Activated CD4-positive, alpha-beta T cell treated with anti-CD3 and anti-CD28 coated beads, Interleukin-2, amount 50 U/mL, for 16 hours (primary cell): ENCODE measurements at places on chromosomes 6 and 20.

GRCh38 chr20:17841751-17842215 is 126.8 kb downstream of the SNX5 start:
- DNase-seq, result no peak

- no peak for DNase-seq
These were observed 14.0 kb downstream of the DEFB110 start for GRCh38 chr6:50007819-50008218.

GRCh38 chr6:139308286-139308916 is 16.6 kb upstream of the TXLNB start:
- peak; percentile 18 for DNase-seq

DNA sequence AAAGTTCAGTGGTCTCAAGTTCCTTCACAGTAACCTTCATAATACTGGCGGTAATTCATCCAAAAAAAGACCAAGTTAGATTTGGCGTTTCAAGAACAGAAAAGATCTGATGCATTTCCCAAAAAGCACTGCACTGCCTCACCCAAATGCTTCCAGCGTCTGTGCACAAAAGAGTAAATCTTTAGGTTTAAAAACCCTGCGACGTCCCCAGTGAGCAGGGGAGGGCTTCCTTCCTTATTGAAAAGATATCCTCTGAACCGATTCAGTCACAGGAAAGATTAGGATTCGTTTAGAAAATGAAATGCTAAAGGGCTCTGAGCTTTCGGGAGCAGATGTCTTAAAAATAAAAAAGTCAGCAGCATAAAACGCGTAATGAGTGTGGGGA is 654 bp downstream of the TBC1D7 start:
- DNase-seq, result peak; percentile 21

DNA sequence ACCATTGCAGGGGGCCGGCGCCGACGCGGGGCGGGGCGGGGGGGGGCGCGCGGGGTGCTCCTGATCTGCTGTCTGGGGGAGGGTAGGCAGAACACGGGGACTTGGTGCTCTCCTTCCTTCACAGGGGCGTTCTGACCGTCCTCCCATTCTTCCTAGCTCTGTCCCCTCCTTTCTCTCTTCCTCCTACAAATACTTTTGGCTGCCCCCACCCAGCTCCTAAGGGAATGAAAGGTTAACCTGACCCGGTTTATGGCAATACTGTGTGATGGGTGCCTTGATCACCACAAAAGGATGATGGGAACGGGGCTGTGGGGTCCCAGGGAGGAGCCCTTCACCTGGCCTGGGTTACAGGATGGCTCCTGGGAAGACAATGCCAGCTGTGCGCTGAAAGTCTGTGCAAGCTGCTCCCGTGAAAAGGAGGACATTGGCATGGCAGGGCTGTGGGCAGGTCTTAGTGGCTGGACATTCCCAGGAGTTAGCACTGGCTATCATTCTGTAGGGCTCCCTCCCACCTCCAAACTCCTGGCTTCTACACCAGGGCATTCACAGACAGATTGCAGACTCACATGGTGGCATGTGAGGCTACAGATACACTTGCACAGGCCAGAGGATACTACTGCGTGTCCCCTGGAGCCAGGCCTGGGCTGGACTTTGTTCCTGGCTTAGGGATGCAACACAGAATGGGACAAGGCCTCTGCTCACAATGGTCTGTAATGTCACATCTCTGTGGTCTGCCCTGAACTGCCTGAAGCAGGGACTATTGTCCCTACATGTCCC is 1.9 kb upstream of the TPD52L2 start:
- DNase-seq, result no peak

- no peak for DNase-seq
These were observed 243.9 kb upstream of the TCF21 start for GRCh38 chr6:133644892-133645619.

GRCh38 chr6:130473886-130474285 is 108.1 kb downstream of the TMEM200A start:
- peak; percentile 10 for DNase-seq

- no peak for DNase-seq
These were observed 70.2 kb upstream of the TMEM170B start for GRCh38 chr6:11467364-11467763.

DNA sequence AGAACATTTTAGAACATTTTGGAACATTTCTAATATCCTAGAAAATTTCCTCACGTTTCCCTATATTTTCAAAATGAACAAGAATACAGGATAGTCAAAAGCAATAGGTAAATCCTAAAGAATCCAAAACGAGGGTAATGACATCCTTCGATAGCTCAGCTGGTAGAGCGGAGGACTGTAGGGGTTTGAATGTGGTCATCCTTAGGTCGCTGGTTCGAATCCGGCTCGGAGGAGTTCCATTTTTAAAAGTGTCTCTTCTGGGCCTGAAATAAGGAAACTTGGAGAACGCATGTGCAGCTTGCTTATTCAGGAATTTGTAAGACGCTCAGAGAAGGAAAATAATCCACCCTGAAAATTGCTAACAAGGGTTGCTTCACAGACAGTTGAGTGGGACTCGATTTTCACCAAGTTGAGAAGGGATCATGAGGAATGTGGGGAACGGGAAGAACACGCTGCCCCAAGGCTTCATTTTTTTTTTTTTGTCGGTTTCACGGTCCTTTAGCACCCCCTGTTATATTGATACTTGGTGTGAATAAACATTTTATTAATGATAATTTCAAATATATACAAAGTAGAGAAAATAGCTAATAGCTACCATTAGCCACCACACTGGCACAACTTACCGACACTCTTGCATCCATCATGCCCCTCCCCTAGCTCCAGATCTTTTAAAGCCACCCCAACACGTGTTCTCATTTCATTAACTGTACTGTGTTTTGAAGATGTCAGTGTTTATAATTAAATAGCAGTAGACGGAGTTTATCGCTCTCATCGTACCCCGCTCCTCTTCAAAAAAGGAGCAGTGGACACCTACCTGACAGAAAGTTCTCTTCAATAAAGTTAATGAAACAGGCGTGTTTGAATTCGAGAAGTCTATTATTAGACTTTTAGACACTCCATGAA is 1.8 kb upstream of the ABT1 start:
- peak; percentile 89 for DNase-seq

- no peak for DNase-seq
These were observed 67.9 kb downstream of the ZHX3 start for GRCh38 chr20:41249411-41250281.

GRCh38 chr20:10557685-10558084 is 116.1 kb downstream of the JAG1 start:
- DNase-seq, result no peak

GRCh38 chr6:166244353-166245045 is 63.7 kb downstream of the PRR18 start:
- DNase-seq, result peak; percentile 59

DNA sequence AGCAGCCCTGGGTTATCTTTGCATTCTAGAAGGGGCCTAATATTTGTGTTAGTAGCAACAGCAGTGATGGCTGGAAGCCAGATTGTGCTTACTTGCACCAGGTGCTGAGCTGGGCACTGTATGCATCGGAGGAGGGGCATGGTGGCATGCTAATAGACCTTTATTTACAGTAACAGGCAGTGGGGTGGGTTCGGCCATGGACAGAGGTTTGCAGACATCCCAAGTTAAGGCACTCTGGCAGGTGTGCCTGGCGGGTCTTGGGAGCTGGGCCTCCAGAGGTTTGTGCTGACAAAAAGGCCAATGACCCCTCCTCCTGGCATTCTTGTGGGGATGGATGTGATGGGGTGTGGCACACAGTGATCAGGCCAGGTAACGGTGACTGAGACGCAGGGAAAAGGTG is 39.0 kb upstream of the CD93 start:
- DNase-seq, result no peak

DNA sequence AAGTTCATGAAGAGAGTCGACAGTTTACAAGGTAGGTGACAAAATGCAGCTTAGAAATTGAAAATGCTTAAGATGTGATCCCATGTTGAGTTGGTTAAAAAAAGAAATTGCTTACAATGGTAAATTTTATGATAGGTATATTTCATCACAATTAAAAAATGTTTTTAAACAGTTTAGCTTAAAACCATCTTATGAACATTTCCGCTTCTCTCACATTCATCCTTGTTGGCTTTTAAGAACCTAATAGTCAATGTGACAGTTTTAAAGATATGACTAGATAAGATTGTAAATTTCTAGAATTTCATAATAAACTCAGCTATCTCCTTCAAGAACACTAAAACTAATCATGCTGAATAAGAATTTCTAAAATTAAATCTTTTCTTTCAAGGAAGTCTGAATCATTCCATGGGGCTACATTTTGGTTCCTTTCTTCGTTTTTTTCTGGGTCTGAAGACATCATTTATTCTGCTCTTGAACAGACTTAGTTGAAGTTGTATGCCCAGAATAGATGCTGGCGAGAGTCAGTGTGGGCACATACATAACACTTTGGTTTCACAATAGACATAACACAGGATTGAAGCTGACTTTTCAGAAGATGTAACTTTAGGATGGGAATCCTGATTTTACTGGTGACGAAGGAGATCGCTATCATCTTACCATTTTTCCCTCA is 35.9 kb upstream of the LTV1 start:
- DNase-seq, result peak; percentile 21

DNA sequence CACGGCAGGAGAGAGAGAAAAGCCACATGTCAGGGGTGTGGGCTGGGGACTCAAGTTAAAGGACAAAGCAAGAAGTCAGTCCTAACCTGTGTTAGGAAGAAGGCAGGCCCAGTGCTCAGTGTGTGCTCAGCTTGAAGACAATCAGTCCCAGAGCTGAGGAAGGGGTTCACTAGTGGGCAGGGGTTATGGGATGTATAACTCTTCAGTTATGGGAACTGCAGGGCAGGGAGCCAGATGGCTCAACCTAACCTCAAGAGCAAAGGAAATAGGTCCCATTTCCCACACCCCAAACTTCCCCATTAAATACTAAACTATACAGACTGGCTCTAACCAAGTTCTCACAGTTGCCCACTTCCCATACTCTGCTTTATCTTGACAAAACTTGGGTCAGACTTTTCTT is 7.4 kb upstream of the SSTR4 start:
- DNase-seq, result no peak

DNA sequence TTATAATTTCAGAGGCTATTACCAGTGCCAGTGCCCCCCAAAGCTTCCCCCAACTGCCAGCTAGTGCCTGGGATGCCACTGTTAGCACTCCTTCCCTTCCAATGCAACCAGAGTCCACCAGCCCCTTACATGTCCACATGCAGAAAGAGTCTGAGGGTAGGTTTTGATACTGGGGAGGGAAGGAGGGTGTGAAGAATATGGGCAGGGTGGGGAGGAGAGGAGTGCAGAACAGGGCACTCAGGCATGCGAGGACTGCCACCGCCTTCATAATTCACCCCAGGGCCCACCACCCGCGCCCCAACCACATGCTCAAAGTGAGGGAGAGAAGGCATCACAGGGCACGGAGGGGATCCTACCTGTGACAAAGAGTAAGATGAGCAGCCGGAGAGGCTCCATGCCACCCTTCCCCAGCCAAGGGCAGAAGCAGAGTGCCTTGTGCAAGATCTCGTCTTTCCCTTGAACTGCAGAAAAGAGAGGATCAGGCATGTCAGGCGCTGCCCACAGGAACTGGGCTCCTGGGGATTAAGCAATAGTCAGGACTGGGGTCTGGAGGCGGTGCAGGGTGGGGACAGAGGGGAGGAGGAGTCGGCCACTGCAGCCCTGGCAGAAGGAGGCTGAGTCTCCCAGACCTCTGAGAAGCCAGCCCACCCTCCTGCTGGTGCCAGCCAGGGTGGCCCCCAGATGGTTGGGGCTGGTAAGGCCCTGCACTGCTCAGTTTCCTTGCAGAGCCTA is at the start of gene TREM2:
TREM2 (minus strand) TSS at position 430 of the 732 bp plus-strand sequence; CDS start at position 396, 34 bp downstream.
- DNase-seq, result no peak

DNA sequence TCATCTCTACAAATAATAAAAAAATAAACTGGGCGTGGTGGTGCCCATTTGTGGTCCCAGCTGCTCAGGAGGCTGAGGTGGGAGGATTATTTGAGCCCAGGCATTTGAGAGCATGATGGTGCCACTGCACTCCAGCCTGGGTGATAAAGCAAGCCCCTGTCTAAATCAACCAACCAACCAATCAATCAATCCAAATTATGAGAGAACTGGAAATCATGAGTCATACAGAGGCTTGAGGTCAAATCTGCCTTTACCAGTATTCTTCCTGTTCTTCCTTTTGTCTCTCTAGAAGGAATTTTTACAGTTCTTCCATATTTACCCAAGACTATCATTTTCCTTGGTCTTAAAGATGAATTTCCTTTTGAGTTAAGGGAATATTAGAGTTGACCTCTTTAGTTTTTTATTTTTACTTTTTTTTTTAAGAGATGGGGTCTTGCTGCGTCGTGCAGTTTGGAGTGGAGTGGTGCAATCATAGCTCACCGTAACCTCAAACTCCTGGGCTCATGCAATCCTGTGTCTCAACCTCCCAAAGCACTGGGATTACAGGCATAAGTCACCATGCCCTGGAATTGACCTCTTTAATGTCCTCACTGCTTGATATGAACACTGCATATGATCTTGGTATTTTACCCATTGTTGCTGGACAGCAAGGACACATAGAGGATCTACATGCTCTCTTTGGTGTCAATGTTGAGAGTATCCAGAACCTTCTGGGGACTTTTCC is 44.1 kb upstream of the TXNDC5 start:
- DNase-seq, result no peak

DNA sequence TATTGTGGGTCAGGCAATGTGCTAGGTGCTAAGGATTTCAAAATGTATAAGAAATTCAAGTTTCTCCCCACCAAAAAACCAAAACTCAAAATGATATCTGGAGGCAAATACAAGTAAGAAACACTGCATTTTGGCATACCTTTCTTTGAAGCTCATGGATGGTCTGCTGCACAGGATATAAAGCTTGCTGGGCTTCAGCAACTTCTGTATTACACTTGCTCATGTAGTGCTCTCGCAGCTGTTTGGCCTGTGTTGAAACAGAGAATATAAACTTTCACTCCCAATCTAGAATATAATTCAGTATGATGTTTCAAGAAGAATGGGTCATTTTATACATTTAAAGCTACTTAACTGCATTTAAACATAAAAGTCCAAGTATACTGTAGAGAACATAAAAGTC is 39.6 kb downstream of the SHPRH start:
- DNase-seq, result no peak

- DNase-seq, result no peak
These were observed 22.0 kb upstream of the MAFB start for GRCh38 chr20:40711079-40711478.

GRCh38 chr6:23681743-23682142 is 444.3 kb upstream of the NRSN1 start:
- DNase-seq, result no peak

DNA sequence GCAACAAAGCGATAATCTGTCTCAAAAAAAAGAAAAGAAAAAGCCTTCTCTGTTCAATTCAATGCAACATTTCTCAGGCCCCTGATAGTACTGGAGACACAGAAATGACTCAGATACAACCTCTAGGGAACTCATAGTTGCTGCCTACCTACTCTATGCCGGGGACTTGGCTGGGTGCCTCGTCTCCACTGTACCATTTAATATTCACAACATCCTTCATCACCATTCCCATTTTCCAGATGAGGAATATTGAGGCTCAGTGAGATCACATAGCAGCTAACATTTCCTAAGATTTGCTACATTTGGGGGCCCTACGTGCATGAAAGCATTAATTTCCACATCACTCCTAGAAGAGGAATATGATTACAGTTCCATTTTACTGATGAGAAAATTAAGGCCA is 7.5 kb downstream of the NOL4L start:
- DNase-seq, result no peak

DNA sequence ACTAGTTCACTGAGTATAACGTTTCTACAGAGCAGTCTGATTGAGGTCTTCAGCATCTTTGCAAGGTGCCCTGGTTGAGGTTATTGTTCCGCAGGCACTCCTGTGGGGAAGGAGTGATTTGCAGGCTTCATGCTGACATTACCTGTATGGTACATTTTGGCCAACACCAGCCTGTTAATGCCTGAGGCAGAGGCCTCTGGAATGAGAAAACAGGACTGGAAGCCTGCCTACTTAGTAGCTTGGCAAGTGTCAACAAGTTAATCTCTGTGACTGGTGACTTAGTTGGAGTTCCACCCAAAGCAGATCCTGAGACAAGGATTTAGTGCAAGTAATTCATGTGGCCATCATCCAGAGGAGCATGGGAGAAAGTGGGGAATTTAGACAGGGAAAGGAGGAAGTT is 24.6 kb downstream of the MAS1 start:
- DNase-seq, result no peak
